ENCODE measurements at places on chromosomes 4 and X. TPM values are rescaled to one million over a fixed set of nuclear protein-coding genes. Genes with fewer than 3 reads are reported as not detected.

RAB9B gene
- total RNA-seq = 0.48 TPM

RBM41 gene
- total RNA-seq = 14.5 TPM

TMEM255A gene
- total RNA-seq = not detected

RIPPLY1 gene
- total RNA-seq = not detected

NSDHL gene
- 13.9 TPM for total RNA-seq

CCNI gene
- total RNA-seq = 210 TPM

LONRF3 gene
- 0.35 TPM for total RNA-seq

GPRIN3 gene
- 51.1 TPM for total RNA-seq

USP51 gene
- total RNA-seq = 1.8 TPM

ANK2 gene
- 0.42 TPM for total RNA-seq

HPSE gene
- 24.6 TPM for total RNA-seq

SPANXD gene
- total RNA-seq = not detected

DUSP9 gene
- total RNA-seq = not detected

IRS4 gene
- total RNA-seq = not detected

LRAT gene
- total RNA-seq = not detected

MAP3K15 gene
- total RNA-seq = 0.23 TPM

PTPN13 gene
- 2.0 TPM for total RNA-seq

SHROOM3 gene
- total RNA-seq = not detected

AFM gene
- total RNA-seq = not detected

PRRG3 gene
- not detected for total RNA-seq

GAGE12E gene
- total RNA-seq = not detected

TMPRSS11D gene
- not detected for total RNA-seq

Measured in activated CD4-positive, alpha-beta T cell treated with anti-CD3 and anti-CD28 coated beads, Interleukin-2, amount 10 ng/mL, durations not matched to agents 7 days and 5 days (primary cell).